Large intestine (tissue), 12 donors: ENCODE measurements at places on chromosomes 6 and 20. TPM values are rescaled to one million over a fixed set of nuclear protein-coding genes. Genes with fewer than 3 reads are reported as not detected.

Gene CTAGE9
- polyA plus RNA-seq, result 0.73 TPM

Gene PFDN6
- 80.5 TPM for polyA plus RNA-seq

Gene SYNE1
- polyA plus RNA-seq, result 28.2 TPM

Gene CPXM1
- 28.6 TPM for polyA plus RNA-seq

DNA sequence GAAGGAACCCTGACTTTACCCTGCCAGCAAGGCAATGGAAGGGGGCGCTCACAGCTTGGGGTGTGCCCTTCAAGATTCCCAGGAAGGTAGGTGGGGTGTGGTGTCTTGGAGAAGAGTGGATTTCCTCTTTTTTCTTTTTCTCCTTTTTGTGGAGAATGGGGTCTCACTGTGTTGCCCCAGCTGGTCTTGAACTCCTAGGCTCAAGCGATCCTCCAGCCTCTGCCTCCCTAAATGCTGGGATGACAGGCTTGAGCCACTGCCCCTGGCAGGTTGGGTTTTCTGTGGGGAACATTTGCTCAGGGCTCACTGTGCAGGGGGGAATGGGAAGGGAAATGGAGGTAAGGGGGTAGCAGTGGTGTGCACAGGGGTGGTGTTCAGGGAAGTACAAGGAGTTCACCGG, 4.0 kb upstream of the ZNF341 start:
- H3K4me3 ChIP-seq, result no peak overlapping the region
- no peaks in the 10 kb centered on the region for H3K36me3 ChIP-seq
- DNase-seq, result no peak
- peaks cover 24% of the 10 kb centered on the region for H3K4me1 ChIP-seq
